ENCODE measurements at places on chromosomes 4 and X.
A peak's percentile ranks its signal among the peaks of the same experiment; 100 is the strongest.

DNA sequence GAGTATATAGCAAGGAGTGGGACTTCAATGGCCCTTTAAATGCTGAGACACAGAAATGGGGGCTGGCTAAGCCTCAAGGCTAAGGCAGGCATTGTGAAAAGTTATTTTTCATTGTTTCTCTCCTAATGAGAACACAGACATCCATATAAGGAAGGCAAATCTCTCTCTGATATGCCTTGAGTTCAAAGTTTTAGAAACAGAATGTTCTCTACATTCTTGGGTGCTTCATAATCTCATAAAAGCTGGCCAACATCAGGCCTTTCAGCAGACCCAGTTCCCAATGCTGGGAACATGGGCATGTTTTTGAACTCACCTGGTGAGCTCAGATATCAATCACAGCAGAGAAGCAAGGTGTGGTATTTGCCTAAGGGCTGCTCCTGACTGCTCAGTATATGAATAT lies 19.4 kb upstream of the RAB40A start:
- DNase-seq = no peak

DNA sequence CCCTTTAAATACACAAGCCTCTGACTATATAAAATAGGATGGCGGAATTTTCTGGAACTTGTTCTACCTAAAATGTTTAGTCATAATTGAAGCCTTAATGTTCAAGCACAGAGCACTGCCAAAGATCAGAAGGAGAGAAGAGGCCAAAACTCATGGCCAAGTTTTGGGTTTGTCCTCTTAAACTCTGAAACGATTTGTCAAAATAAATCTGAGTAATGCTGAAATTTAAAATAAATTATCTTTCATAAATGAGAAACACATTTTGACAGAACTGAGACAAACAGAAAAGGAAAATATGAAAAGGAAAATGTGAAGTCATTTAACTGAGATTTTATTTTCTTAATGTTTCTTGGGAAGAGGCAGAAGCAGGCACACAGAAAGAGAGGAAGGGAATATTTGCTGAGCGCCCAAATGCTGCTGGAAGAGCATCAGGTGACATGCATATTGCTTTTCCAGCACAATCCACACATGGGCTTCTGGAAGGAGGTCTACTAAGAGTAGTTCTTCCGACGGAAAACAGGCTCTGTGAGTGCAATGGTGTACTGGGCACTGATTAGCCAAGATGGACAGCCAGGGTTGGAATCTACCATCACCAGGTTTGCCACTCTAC lies 47.4 kb upstream of the ZNF518B start:
- no peak for DNase-seq

GRCh38 chr4:120865985-120866384 lies 56.5 kb downstream of the PRDM5 start:
- no peak for DNase-seq

DNA sequence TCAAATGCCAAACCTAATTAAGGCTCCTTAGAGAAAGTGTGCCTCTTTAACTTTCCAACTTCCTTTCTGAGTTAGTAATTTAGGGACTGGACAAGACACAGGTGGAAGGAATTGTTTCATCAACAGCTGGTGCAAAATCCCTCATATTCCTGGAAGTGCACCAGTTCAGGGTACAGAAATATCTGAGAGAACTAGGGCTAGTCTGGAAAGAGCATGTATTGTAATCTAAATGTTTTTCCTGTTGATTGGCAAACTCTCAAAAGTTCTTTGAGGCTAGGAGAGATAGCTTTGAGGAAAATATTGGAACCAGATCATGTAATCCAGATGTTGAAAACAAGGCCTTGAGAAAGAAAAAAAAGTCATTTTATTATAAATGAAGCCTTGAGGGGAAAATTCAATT lies 98.1 kb upstream of the C1GALT1C1 start:
- no peak for DNase-seq

- DNase-seq = no peak
Measured at GRCh38 chr4:156824451-156825060, 147.0 kb downstream of the PDGFC start.

DNA sequence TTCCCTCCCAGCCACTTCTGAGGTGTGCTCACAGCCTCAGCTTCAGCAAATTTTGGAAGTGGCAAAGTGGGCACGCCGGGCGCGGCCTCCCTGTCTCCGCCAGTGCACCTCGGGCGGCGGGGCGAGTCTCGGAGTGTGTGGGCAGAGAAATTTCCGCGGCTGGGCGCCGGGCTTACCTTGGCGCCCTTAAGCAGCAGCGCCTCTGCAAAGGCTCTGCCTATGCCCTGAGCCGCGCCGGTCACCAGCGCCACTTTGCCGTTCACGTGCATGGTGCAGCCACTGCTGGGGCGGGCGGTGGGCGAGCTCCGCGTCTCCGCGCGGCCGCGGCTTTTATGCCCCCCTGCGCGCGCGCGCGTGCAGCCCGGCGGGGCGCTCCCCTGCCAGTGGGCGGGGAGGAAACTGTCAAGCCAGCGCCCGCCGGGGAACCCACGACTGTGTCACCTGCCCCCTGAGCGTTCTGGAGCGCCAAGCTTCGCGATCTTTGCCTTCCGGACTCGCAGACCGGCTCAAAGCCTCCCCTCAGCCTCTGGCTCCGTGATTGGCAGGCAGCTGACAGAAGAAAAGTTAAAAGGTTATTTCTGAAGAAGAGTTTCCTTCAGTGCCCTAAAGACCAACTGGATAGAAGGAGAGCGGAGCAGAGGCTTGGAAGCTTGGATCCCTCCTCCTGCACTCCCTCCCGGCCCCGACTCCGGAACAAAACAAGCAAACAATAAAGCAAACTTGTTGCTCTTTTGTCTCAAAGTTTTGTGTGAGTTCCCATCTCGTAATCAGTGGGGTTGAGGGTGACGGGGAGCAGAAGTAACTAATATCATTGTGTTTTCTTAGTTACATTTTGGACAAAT lies at the start of gene HPGD:
Gene HPGD, minus strand, starts transcription at position 306 of the 842 bp plus-strand sequence. Its CDS starts 37 bp downstream, at position 269.
- no peak for DNase-seq

DNA sequence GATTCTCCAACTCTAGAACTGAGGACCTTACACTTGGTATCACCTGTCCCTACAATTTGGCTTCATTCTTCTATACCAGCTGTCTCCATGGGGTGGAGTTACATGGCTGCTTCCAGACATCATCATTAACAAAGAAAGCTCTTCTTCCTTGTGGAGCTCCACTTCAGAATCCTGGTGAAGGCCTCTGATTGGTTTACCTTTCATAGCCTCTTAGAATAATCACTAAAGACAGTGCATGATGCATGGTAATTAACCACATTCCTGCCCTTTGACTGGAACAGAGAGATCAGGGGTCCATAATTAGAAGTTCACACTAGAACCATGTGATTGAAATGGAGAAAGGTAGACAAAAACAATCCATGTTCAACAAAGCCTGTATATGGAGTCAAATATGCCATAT lies 112.6 kb upstream of the ZNF827 start:
- no peak for DNase-seq

DNA sequence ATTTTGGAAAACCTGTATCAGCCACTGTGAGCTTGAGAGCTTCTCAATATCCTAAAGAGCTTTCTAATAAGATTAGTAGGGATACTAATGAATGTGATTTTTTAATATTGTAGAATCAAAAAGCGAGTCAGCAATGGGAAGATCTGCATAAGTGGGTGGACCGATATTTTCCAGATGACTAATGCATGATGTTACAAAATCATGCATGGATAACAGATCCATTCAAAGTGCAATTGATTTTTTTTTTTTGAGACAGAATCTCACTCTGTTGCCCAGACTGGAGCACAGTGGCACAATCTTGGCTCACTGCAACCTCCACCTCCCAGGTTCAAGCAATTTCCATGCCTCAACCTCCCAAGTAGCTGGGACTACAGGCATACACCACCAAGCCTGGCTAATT lies 7.3 kb upstream of the CLDN2 start:
- DNase-seq = no peak

DNA sequence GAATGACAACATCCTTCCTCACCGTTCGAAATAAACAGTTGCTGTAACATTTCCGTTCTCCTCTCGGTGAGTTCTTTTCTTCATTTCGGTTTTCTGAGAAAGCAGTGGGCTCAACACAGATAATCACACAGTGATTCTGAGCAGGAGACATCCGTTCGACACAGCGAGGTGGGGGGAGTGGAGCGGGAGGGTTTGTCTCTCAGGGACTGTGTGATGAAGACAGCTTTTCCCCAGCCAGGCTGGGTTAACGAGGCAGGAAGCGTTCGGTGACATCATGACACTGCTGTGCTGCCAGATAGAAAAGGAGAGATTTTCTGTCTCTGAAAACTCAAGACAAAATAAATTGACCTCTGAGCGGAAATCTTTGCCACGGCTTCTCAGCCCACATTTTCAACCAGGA lies 119.3 kb downstream of the CRLF2 start:
- DNase-seq = no peak

GRCh38 chr4:137274404-137274803 lies 257.9 kb downstream of the PCDH18 start:
- no peak for DNase-seq

DNA sequence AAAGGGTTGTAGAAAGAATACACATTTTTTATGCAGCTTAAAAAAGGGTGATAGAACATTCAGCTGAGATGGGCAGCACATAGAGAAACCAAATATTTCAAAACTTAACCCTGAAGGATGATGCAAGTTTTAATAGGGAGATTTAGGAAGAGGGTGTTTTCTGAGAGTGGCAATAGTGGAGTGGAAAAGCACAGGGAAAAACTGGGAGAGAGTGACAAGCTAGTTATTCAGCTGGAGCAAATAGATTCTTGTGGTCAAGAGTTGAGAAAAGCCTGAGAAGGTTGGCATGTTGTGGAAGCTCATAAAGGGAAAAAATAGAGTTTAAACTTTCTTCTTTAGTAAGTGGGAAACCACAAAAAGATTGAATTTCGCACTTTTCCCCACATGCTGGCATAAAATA lies 359.6 kb upstream of the PITX2 start:
- peak; percentile 50 for DNase-seq

GRCh38 chr4:8297691-8298485 lies 28.3 kb downstream of the HTRA3 start:
- no peak for DNase-seq

DNA sequence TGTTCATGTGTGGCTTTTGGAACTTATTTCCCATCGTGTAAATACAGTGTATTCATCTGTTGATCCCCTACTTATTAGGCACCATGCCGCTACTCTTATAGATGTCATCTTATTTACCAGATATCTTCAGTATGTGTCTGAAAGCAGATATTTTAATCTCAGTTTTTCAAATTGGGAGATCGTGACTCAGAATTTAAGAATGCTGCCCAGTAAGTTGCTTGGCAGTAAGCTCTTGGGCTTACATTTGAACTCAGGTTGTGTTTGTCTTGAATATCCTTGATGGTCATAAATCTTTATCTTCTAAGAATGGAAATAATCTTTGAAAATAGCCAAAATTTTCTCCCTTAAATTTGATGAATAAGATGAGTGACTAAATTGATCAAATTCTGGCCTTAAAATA lies 45.9 kb upstream of the RPA4 start:
- no peak for DNase-seq

- DNase-seq = no peak
Measured at GRCh38 chr4:67218883-67219282, 326.4 kb downstream of the CENPC start.

GRCh38 chrX:129772796-129773431 lies 6.8 kb upstream of the SASH3 start:
- no peak for DNase-seq

DNA sequence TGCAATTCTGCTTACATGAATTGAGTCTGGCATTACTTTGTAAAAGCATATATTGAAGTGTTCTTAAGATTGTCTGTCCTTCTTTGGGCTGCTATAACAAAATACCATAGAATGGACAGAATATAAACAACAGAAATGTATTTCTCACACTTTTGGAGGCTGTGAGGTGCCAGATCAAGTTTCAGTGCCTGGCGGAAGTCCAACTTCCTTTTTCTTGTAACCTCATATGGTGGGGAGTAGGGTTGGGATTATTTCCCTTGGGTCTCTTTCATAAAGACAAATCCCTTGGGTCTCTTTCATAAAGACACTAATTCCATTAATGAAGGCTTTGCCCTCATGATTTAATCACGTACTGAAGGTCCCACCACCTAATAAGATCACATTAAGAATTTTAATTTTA lies 199.3 kb upstream of the GRID2 start:
- no peak for DNase-seq

DNA sequence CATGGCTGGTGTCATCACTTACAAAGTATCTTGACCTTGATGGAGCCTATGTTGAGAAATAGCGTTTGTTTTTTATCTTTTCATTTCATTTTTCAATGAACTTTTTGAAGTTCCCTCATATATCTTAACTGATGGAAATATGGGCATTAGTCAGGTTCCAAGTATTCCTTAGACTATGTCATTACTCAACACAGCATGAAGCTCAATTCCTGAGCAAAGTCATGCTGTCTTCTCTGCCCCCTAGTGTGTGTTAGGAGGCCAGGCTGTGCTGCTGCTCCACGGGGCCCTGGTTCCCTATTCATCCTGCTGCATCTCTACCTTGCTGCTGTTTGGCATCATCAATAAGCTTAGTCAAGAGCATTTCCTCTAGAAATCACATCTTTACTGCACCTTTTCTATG lies 40.9 kb downstream of the GPR143 start:
- no peak for DNase-seq

- no peak for DNase-seq
Measured at GRCh38 chr4:7158081-7158750, 34.1 kb upstream of the SORCS2 start.

DNA sequence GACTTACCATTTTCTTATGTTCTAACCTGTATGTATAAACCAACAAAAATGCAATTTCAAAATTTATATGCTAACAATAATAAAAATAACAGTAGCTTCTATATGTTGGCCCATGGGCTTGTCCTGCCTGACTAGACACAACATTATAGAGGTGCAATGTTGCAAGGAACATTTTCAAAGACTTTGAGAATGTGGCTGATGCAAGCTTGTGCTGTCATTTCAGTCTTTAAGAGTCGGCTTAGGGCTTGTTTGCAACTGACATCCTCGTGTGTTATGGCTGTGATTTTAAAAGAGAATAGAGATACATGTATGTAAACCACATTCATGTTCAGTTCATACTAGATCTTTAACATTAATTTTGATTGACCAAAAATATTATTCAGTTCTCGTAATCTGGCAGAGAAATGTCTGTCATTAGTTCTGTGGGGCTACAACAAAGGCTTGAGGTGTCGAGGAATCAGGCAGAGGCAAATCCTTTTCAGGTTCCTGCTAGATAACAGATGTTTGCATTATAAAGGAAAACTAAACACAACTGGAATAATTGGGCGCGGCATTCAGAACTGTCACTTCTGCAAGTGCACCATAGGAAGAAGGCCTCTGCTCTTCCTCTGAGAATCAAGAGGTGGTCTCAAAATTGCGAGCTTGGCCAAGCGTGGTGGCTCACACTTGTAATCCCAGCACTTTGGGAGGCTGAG lies 13.1 kb downstream of the TMSB4X start:
- DNase-seq = no peak

DNA sequence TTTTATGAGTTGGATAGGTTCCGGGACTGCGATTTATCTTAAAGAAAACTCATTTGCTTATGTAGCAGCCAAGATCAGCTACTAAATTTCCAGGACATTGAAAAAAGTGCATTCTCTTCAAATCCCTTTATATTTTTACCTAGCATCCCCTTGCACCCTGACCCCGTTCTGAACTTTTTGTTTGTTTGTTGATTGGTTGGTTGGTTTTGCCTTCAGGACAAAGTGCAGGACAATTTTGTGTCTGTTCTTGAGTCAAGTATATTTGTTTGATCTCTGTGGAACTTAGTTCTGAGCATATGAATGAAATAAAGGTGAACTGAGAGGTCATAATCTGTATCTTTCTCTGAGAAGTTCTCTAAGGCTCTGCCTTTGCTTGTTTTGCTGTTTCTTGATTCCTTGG lies 12.8 kb upstream of the TAPT1 start:
- no peak for DNase-seq

- DNase-seq = no peak
Measured at GRCh38 chr4:158189422-158189821, 16.6 kb upstream of the GASK1B start.
